ENCODE measurements at places on chromosomes 1 and 21. TPM values are rescaled to one million over a fixed set of nuclear protein-coding genes. Genes with fewer than 3 reads are reported as not detected.

- DNase-seq, result no peak
Measured at GRCh38 chr1:180791806-180792205, 120.9 kb upstream of the KIAA1614 start.

DNA sequence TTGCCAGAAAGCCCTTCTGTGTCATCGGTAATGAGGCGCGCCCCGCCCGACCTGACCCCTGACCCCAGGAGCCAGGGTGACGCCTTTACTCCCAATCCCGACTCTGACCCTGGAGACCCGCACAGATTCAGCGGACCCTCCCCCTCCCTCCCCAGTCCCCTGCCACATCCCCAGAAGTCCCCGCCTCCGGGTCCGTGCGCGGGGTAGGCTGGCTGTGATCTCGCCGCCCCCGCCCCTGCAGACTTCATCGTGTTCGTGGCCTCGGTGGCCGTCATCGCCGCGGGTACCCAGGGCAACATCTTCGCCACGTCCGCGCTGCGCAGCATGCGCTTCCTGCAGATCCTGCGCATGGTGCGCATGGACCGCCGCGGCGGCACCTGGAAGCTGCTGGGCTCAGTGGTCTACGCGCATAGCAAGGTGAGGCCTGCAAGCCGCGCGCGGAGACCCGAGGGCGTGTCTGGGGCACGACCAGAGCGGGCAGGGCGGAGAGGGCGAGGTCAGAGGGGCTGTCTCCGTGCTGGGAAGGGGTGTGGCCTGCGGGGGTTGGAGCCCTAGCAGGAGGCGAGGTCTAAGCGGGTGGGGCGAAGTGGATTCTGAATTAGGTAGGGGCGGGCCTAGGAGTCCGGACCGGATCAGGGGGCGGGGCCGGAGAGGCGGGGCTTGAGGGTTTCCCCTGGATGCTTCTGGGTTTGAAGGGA is 34.8 kb downstream of the KCNQ4 start:
- no peak for DNase-seq

DNA sequence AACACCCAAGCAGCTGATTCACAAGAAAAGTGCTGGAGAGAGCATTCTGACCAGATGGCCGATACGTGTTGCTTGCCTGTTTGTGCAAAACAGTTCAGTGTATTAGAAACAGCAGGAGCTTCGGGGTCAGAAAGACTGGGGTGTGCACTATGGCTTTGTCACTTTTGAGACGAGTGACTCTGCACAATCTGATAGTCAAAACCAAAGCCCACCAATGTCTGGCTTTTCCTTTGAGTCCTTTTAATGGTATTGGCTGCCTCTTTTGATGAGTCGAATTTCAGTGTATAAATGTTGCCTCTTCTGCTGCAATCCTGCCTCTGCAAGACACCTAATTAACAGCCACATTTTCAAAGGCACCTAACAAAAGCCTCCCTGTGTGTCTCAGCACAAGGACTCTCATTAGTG is 444.6 kb downstream of the AJAP1 start:
- DNase-seq, result no peak

GRCh38 chr1:27592931-27593677 is 10.8 kb downstream of the AHDC1 start:
- no peak for DNase-seq

DNA sequence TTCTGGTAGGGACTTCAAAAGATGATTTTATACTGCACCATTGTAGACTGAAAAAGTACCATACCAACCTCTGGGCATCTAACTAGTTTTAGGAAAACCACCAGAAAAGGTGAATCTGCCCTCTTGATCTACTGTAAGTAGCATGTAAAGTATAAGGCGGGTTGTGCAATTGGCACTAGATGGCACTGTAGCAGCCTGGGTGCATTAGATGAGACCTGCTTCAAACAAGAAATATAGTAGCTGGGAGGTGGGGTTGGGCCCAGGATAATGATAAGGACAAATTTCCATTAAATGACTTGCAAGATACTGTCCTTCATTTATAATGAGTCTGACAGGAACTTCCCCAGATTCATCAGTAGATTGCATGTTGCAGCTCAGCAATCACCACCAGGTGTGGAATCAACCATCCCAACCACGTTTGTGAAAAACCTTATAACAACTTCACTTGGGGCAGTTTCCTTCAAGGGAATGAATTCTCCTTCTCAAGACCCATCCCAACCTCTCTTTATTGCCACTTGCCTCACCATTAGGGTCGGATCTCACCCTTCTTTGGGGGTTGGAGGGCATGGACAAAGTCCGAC is 37.3 kb upstream of the IL10 start:
- DNase-seq, result no peak

DNA sequence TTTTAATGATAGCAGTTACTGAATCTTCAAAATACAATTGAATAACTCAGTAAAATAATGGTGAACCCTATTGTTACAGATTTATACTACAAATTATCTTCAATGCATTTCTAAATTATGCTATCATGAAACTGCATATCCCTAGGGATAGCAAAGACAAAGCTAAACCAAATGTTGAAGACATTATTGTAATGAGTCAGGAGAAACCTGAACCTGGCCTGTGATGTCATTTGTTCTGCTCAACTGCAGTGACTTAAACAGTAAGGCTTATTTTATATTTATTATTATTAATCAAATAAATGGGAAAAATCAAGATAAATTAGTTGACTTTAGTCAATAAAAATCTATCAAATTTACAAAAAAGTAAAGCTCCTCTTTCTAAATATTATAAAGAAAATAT is 100.3 kb downstream of the UCHL5 start:
- DNase-seq, result no peak

DNA sequence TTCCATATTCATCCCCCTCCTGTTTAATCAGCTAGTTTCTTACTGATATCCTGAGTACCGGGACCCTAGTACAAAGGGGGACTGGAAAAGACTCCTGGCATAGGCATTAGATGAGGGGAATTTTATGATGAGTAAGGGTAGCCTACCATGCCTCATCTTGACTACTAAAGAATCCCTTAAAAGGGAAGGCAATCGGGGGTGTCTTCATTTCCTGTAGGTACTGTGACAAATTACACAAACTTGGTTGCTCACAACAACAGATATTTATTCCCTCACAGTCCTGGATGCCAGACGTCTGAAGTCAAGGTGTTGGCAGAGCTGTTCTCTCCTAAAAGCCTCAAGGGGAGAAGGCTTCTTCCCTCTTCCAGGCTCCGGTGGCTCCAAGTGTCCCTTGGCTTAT is 28.9 kb upstream of the RUNX1 start:
- no peak for DNase-seq

DNA sequence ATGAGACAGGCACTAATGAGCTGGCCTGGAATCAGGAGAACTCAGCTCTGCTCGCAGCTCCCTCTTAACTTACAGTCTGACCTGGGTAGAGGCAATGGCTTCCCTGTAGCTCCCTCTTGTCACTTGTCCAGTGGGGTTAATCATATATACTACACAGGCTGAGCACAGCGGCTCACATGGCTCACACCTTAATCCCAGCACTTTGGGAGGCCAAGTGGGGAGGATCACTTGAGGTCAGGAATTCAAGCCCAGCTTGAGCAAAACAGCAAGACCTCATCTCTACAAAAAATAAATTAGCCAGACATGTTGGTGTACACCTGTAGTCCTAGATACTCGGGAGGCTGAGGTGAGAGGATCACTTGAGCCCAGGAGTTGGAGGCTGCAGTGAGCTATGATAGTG is 4.2 kb downstream of the S100A6 start:
- no peak for DNase-seq

GRCh38 chr1:225965231-225965630 is 24.2 kb upstream of the LEFTY2 start:
- DNase-seq, result no peak

DNA sequence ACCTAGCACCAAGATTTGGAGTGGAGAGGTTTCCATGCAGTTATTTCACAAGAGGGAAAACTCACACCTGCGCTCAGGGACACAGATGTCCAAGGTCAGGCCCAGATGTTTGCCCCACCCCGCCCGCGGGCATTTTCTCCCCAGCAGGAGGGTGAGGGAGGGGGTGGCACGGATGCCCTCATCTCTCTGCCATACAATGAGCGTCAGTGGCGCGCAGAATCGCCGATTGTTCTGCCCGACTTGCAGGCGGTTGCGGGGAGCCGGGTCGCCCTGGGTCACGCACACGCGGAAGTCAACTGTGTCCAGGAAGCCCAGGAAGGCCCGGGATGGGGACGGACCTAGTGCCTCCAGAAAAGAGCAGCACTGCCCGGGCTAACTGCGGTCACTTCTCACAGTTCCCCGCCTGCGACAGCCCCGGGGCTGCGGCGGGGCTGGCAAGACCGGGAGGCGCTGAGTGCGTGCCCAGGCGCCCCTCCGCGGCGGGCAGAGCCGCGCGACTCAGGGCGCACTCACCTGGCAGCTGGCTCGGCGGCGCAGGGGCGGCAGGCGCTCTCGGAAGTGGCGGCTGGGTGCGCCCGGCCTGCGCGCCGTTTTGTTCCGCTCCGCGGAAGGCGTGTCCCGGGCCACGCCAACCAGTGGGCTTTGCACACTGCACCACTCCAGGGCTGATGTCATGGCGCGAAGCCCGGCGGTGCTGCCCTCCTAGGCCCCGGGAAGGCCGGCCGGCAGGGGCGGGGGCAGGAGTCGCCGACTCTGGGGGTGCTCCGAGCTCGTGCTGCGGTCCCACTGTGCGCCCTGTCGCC is at the start of gene CSRP1:
CSRP1 (minus strand) TSS at position 567 of the 803 bp plus-strand sequence. CDS start 10,820 bp downstream, outside the sequence.
- peak; percentile 90 for DNase-seq

DNA sequence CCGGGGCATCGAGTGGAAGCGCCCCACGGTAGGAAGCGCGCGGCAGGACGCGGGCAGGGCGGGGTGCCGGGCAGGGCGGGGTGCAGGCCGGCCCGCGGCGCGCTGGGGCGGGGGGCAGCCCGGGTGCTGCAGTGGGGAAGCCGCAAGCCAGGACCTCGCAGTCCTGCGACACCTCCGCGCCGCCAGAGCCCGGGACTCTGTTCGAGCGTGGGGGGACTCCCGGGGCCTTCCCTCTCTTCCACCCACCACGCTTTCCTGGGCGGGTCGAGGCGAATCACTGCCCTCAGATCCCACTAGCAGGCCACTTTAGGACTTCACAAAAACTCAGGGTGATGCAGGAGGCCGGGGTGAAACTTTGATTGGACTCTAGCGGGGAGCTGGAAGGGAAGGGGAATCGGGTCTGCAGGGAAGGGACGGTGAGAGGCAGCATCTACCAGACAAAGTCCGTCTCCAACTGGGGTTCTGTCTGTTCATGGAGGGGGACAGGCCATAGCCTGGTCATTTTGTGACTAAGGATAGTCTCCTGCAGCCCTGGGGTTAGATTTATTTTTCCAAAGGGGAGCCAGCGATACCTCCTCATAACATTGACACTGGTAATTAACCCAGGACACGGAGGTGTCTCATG is 623 bp downstream of the CAPN2 start:
- no peak for DNase-seq

DNA sequence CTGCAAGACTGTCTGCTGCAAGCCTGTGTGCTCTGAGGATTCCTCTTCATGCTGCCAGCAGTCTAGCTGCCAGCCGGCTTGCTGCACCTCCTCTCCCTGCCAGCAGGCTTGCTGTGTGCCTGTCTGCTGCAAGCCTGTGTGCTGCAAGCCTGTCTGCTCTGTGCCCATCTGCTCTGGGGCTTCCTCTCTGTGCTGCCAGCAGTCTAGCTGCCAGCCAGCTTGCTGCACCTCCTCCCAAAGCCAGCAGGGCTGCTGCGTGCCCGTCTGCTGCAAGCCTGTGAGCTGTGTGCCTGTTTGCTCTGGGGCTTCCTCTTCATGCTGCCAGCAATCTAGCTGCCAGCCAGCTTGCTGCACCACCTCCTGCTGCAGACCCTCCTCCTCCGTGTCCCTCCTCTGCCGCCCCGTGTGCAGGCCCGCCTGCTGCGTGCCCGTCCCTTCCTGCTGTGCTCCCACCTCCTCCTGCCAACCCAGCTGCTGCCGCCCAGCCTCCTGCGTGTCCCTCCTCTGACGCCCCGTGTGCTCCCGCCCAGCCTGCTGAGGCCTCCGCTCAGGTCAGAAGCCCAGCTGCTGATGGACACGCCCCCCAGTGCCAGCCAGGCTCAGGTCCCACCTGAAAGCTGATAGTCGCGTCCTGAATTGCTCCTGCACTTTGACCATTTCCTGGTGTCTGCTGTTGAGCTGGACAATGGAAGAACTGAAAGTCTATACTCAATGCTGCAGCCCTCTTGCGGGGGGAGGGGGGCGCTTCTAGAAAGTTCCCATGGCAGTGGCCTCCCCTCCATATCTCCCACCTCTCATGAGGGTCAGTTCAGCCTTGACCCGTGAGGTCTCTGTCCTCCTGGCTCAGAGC is 1.2 kb downstream of the KRTAP10-4 start:
- DNase-seq, result no peak

OR10J1 gene
- polyA plus RNA-seq, result 0.05 TPM

TSPEAR gene
- polyA plus RNA-seq, result 2.0 TPM

IL12RB2 gene
- 1.1 TPM for polyA plus RNA-seq

ATP13A2 gene
- polyA plus RNA-seq, result 44.9 TPM

RNASEL gene
- polyA plus RNA-seq, result 13.2 TPM

All from right lung (tissue), 10 donors.